ENCODE measurements at places on chromosomes 3 and 15. TPM values are rescaled to one million over a fixed set of nuclear protein-coding genes. Genes with fewer than 3 reads are reported as not detected.

GRCh38 chr15:53835309-53835708 lies 75.8 kb upstream of the WDR72 start:
- DNase-seq = no peak

GRCh38 chr3:52372822-52373504 lies 56.8 kb downstream of the DNAH1 start:
- no peak for DNase-seq

CLDN18 gene
- total RNA-seq = not detected

GHSR gene
- not detected for total RNA-seq
